Neural crest cell (in vitro differentiated cells): ENCODE measurements at places on chromosomes 12 and 14.

DNA sequence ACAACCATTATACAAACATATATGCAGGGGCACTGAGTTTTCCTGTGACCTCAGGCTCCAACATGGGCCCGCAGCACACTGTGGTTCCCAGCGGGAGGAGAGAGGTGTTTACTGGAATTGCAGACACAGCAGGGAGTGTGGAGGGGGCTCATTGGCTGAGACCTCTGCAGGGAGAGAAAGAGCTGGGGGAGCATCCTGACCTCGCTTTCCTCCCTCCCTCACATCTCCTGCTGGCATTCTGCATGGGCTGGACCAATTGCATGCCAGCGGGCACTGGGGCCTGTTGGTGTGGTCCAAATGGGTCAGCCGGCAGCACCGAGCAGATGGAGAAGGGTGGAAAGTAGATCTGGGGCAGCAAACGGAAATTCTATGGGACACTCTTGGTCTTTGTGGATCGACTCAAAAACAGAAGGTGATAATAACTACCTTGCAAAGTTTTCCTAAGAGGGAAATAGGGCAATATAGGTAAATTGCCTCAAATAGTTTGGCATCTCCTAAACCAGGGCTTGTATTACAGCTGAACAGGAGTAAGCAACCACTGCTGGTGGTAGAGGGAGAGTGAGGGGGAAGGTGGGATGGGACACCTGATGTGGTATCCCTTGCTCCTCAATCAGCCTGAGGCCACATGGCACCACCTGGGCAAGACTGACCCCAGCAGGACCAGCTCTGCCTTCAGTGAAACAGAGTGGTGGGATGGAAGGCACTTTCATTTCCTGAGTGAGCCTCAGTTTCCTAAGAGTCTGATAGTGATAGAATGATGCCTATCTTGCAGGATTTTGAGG, 86.9 kb downstream of the NTF3 start:
- no peak for DNase-seq

DNA sequence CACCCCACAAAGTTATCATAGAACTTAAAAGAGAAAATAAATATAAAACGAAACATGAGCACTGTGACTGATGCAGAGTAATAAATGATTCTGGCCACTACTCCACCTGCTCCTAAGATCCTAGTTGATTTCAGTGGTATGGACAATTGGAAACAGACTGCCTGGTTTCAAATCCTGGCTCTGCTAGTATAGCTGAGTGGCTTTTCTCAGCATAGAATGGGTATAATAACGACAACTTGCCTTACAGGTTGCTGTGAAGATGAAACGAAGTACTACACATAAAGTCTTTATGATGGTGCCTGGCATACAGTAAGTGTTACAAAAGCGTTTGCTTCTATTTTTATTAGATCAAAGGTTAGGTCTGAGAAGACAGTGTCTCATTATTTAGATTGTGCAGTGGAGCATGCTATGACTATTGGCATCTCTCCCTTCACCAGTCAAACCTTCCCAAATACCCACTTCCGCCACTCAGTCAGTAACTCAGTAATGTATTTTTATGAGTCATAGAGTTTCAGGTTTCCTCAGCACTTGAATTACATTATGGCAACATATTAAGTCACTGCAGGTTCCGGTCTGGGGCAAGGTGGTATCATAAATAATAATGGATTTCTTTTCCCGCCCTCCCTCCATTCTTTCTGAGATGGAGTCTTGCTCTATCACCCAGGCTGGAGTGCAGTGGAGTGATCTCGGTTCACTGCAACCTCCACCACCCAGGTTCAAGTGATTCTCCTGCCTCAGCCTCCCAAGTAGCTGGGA, 29.7 kb upstream of the NR2C1 start:
- DNase-seq, result no peak

DNA sequence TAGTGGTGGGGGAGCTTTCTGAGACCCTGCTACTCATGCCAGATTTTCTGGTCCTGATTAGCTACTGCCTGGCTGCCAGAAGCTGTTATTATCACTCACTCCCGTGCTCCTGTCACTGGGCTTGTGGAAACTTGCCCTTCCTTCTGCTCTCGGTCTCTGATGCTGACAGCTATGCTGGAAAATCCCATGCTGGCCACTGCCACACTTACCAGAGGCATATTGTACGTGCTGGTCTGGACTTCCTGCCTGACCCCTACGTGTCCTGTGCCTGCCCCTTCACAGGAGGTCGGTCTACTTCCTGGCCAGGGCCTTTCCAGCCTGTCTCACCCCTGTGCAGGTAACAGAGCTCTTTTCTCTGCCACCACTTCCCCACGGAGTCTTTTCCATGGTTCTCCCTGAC, 149.4 kb upstream of the PLEKHG7 start:
- no peak for DNase-seq

DNA sequence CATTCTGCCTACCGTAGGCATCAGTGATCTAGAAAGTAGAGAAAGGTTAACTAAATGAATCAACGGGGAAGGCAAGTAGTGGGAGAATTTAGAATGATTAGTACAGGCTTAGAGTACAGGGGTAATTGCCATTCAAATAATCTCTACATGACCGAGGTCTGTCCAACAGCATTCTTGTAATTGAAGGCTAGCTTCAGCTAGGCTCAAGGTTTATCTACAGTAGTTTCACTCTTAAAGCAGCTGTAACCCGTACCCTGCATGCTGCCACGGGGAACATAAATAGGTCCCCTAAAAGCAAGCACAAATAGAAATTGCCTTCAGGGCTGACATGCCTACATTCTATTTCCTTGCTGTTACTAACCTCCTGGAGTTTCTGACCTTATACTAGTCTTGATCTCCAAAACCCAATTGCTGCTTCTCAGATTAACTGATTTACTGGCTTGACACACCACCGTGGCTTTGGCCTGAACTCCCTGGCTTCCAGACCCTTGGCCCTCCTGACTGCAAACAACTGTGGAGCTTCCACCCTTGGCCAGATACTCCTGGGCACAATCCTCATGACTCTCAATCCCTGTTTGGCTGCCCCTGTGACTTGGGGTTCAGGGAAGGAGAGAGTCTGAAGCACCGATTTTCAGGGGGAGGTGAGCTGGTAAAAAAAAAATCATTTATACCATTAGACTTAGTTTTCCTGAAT, 242.1 kb upstream of the FOXN3 start:
- DNase-seq, result no peak

DNA sequence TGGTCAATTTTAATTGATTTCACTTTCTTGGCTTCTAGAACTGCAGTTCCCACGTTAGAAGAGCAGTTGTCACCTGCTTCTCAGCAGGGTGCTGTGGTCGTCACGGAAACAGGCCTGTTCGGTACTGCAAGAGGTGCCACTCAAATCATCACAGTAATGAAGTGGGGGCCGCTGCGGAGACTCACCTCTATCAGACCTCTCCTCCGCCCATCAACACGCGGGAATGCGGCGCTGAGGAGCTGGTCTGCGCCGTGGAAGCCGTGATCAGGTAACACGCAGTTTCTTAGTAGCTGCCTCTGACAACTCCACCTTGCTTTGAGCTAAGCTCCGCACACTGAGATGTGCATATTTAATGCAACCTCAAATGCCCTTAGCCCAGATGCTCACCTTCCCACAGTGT, 107.2 kb downstream of the UNC79 start:
- DNase-seq, result no peak

DNA sequence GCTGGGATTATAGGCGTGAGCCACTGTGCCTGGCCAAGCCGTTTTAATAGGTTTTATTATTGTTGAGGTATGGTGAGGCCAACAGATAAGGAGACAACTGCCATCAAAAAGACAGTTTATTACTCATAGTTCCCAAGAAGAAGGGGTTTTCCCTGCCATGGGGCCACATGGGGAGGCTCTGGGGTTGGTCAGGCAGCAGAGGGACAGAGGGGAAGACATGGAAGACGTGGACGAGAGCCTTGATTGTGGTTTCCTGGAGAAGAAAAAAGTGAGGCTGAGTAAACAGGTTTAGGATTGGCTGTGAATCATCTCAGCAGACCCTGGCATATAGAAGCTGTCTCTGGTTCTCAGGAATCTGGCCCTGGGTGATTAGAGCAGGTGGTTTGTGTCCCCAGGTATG, 69.9 kb downstream of the FOXN4 start:
- no peak for DNase-seq

GRCh38 chr12:57726151-57726883, 12.2 kb downstream of the AGAP2 start:
- DNase-seq, result peak; percentile 80

GRCh38 chr12:6450091-6450868, 1.6 kb upstream of the TAPBPL start:
- no peak for DNase-seq

DNA sequence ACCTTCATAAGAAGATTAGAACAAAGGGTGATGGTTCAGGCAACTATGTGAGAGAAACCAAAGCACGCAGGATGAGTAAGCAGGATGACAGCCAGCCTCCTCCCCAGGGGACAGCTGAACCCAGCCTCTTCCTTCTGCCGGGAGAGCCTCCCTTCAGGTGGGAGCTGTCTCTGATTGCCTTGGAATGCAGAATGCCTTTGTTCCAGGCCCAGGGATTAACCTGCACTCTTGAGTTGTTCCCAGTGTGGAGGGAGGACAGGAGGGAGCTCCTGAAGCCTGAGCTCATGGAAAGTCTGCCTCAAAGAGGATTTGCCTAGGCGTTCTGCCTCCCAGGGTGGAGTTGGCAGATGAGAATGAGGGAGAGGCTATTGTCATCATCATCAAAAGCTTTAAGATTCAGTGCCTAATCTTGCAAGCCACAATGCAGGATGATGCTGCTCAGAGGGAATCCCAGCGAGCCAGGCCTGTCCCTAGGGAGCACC, 3.6 kb upstream of the KRT6A start:
- no peak for DNase-seq

- no peak for DNase-seq
Observed at GRCh38 chr12:131902332-131903241, 8.2 kb downstream of the ULK1 start.

DNA sequence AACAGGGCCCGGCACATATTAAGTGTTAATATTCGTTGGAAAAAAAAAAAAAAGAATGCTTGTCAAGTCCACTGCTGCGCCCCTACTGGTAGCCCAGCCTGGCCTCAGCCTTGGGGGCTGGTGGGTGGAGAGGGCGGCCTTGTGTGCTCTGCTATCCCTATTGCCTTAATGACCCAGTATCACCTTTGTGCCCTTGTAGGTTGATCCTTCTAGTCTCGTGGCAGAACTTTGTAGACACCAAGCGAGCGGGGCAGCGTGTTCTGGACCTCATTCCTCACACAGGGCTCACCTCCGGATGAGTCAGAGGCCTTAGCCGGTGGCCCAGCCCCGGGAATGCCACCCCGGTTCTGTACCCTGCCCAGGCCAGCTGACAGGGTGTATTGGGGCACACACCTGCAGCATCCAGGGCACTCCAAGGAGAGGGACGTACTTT, 1.8 kb upstream of the RCOR1 start:
- peak; percentile 47 for DNase-seq

DNA sequence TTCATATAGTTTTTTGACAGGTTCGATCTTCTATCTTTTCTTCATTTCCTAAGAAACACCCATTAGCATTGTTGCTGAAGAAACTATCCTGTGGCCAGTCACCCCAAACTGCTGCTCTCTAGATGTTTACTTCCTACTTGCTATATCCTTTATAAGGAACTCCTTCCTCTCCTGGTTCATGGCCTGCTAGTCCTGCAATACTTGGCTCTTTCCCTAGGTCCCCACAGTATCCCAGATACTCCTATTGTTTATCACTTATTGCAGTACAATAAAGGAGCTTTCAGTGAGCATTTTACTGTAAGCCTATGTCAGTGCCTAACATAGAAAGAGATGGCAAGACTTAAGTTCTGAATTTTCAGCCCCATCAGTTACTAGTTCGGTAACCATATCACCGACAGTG, 2.8 kb downstream of the ALDH6A1 start:
- DNase-seq, result no peak

DNA sequence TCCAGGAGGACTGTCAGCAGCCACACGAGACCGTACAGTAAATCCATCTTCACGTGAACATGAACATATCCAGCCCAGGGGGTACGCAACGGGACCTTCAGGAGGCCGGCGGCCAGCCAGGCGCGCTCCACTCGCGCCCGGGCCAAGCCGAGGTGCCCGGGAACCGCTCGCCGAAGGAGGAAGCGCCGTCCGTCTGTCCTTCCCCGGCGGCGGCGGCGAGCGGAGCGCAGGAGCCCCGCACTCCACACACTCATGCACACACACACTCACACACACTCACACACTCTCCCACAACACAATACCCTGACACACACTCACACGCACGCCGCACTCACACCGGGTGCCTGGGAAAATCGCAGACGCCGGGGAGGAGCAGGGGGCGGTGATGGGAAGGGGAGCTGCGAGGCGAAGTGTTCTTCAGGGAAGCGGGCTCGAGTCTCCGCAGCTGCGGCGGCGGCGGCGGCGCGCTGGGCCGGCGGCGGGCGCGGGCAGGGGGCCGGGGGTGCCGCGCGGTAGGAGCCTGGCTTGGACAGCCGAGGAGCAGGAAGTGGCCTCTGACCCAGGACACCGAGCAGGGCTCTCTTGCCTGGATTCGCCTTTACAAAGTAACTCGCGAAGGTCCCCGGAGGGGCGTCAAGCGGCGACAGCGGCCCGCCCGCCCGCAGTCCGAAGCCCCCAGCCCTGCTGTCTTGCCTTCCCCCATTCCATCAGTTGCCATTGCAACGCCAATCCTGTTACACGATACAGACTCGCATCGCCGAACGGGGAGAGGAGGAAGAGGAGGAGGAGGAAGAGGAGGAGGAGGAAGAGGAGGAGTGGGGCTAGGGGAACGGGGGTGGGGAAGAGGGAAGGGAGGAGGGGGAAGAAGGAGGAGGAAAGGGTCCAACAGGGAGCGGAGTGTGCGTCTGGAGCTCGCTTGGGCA, 601 bp downstream of the MDGA2 start:
- DNase-seq, result peak; percentile 50
